ENCODE measurements at places on chromosomes 16 and 17.

- no peak for DNase-seq
Observed at GRCh38 chr17:58176200-58176599, 9.4 kb downstream of the OR4D2 start.

- no peak for DNase-seq
Observed at GRCh38 chr16:50991006-50991405, 160.1 kb downstream of the SALL1 start.

DNA sequence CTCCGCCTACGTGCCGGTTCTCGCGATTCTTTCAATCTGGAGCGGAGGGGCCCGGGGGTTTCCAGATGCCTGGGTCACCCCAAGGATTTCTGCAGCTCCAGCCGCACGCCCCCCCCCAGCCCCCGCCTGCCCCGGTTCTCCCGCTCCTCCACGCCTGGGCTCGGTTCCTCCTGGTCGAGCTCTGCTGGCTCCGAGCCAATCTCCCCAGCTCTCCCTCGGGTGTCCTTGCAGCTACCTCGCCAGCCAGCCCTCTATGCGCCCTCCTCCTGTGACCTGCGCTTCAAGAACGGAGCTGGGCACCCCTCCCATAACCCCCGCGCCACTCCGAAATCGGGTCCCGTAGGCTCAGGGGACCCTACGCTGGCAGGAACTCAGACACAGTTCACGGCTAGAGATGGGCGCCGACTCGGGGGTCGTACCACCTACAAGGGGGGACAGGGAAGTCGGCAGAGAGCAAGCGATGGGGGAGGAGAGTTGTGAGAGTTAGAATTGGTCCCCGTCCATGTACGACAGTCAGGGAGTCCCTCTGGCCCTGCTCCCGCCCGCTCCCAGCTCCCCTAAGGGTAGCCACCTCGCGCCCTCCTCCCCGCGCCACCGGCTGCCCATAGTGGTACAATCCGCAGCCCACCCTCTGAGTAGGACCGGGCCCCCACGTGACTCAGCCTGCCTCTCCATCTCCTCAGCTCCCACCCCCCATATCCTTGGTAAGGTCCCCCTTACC lies 961 bp downstream of the FGF11 start:
- no peak for DNase-seq

GRCh38 chr16:11088074-11088730 lies 143.8 kb downstream of the CLEC16A start:
- DNase-seq: no peak

DNA sequence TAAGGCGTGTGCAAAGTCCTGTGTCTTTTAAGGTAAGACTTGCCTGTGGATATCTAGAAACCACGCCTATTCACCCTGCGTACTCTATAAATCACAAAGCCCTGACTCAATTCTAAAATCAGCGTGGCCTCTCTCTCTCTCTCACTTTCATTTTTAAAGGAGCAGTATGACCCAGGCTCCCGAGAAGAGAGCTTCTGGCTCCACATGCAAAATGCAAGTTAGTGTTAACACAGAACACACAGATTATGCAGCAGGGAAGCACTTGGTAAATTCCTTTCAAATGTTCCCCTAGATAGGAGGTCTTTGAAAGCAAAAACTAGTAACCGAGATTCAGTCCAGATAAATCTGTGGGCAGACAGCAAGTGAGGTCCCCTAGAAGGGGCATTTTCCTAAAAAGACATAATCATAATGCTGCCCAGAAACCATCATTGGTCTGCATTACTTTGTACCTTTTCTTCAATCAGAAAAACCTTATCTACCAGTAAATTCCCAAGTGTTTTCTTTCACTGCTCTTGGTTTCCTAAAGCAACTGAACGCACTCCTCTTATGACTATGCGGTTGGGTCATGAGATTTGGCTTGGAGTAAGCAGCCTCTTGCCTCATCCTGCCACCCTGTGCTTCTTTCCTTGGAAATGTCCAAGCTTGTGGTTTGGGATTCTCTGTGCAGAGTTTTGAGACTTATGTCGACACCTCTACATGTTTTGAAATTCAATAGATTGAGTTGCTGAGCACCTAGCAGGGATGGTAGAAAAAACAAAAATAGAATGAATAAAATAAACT lies 31.7 kb upstream of the KCNJ2 start:
- no peak for DNase-seq

DNA sequence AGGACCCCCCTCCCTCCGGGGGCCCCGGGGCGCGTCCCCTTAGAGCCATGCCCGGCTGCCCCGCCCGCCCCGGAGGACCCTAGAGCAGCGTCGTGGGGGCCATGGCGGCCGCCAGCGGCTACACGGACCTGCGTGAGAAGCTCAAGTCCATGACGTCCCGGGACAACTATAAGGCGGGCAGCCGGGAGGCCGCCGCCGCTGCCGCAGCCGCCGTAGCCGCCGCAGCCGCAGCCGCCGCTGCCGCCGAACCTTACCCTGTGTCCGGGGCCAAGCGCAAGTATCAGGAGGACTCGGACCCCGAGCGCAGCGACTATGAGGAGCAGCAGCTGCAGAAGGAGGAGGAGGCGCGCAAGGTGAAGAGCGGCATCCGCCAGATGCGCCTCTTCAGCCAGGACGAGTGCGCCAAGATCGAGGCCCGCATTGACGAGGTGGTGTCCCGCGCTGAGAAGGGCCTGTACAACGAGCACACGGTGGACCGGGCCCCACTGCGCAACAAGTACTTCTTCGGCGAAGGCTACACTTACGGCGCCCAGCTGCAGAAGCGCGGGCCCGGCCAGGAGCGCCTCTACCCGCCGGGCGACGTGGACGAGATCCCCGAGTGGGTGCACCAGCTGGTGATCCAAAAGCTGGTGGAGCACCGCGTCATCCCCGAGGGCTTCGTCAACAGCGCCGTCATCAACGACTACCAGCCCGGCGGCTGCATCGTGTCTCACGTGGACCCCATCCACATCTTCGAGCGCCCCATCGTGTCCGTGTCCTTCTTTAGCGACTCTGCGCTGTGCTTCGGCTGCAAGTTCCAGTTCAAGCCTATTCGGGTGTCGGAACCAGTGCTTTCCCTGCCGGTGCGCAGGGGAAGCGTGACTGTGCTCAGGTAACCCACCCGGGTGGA lies 759 bp downstream of the ALKBH5 start:
- DNase-seq: no peak

GRCh38 chr16:67449336-67449735 lies 18.4 kb downstream of the HSD11B2 start:
- no peak for DNase-seq

DNA sequence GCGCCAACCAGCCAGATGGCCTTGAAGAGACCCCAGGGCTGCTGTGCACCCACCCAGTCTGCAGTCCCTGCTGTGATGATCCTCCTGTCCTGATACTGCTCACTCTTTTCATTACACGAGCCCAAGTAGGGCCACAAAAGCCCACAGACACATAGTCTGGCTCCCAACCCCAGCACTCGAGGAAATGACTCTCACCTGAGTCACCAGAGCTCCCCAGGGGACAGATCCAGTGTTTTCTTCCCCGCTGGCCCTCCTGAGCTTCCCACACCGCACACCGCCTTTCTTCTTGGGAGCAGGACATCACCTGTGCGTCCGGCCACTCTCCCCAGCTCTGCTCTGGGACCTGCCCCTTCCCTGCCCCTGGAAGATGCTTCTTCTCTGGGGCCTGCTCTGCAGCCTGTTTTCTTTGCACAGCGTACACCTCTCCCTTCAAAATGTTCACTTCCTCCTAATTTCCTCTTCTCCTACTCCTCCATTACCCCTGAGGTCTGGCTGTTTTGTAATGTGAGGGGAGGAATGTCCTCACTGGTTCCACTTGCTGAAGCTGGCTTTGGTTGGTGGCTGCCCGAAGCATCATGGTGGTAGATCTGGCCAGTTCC lies 2.0 kb upstream of the SCN4A start:
- DNase-seq: no peak

- no peak for DNase-seq
Observed at GRCh38 chr17:75652934-75653549, 13.9 kb downstream of the RECQL5 start.

GRCh38 chr17:901191-901950 lies 78.2 kb downstream of the NXN start:
- no peak for DNase-seq

DNA sequence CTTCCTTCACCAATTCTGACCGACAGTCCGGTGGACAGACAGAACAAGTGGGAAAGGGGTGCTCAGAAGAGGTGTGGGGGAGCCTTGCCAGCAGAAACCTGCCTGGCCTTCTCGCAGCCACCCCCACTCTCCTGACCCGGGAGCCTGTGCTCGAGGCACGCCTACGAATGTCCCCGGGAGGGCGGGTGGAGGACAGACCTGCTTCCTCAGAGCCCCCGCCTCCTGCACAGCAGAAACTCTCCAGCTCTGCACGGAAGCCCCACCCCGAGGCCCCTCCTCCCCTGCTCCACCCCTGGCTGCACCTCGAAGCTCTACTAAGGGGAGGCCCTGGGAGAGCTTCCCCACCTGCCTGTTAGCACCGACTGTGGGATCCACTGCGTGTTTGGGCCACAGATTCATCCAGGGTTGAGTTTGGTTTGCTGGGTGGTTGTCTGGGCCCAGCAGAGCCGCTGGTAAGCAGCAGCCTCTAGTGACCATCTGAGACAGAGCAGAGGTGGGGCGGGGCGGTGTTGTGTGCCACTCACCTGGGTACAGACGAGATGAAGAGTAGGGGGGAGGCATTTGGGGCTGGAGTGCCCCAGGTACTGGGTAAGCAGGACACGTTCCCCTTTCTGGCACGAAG lies 6.2 kb downstream of the TAF1C start:
- DNase-seq: no peak

- DNase-seq: no peak
Observed at GRCh38 chr17:65039336-65039988, 17.1 kb downstream of the GNA13 start.

DNA sequence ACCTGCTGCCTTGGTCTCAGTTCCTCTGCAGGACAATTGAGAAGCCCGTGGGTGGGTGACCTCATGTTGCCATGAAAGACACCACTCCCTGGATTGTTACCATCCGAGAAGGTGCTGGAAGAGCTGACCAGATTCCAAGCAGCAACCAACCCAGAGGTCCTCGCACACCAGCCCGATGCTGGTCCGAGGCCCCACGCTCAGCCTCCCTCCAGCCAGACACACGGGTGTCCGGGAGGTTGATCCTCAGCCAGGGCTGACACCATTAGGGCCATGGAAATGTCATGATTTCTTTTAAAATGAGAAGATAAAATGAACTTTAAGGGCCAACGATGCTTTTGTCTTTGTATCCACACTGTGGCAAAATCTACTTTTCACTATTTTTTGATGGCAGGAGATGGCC lies 242.3 kb downstream of the RBFOX3 start:
- no peak for DNase-seq

DNA sequence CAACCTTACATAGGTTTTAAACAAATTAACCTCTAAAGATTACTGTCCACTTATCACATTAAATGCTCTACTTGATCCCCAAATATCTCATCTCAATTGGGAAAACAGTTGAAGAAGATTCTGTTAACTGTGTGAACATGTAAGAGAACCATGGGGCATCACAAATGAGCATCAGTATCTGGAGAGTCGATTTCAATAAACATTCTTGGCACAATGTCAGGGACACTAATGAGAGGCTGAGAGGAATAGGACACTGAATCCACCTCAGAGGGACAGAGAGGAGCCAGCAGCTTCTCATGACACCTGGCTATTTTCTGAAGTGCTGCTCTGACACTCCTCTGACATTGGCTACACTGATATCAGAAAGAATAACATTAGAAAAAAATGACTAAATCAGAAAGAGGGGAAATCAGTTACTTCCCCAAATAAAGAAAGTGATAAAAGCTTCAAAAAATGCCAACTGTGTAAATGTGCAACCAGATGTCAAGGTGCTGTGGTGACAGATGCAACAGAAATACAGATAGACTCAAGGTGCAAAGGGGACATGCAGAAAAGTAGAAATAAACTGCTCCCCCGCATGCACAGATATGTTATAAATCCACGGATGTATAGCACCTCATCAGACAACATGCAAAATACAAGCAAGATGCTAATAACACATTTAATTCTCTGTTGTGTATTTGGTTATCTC lies 67.4 kb downstream of the SNX11 start:
- DNase-seq: no peak

DNA sequence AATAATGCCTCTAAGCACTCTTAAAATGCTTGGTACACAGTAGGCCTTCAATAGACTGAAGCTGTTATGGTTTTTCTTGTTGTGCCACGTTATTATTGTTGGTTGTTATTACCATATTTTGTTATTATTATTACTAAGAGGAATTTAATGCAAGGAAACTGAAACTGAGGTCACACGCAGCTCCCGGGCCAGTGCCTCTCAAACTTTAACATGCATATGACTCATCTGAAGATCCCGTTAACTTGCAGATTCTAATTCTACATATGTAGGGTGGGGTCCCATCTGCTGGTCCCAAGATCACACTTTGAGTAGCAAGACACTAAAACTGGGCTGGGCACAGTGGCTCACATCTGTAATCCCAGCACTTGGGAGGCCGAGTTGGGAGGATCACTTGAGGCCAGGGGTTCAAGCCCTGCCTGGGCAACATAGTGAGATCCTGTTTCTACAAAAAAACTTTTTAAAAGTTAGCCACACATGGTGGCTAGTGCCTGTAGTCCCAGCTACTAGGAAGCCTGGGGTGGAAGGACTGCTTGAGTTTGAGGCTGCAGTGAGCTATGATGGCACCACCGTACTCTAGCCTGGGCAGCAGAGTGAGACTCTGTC lies 888 bp downstream of the ACSM5 start:
- no peak for DNase-seq

DNA sequence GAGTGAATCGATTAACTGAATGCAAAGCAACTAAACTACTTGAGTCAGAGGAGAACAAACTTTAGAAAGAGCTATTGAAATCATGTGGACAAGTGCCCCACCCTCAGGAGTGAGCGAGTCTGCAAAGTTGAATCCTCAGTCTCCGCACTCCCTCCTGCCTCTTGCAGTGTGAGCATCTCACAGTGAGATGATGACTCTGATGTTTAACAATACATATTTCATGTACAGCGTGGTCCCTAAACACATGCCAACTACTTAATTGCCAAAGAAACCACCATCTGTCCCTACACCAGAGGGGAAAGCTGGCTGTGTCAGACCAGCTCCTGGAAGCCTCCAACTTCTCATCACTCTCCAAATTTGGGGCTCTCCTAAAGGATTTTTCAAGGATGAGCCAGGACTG lies 31.2 kb downstream of the PIMREG start:
- no peak for DNase-seq

DNA sequence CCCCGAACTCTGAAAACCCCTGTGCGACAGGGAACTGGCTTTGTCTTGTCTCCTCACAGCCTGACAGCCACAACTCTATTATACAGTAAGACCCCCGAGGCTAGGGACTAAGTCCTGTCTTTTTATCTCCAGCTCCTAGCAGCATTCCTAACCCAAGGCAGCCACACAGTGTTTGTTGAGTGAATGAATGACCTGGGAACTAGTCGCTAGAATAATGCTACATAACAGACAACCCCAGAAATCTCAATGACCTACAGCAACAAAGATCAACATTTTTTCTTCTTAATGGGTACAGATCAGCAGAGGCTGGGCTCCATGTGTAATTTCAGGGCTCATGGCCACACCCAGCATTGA lies 71.4 kb upstream of the TNRC6C start:
- no peak for DNase-seq

Data from glomerular endothelial cell (primary cell).